Caco-2 (cell line): ENCODE measurements at places on chromosomes 11 and 22.

GRCh38 chr22:33415401-33415800, 357.2 kb upstream of the SYN3 start:
- DNase-seq, result no peak

GRCh38 chr22:35275580-35275979, 18.3 kb downstream of the HMGXB4 start:
- DNase-seq, result no peak

DNA sequence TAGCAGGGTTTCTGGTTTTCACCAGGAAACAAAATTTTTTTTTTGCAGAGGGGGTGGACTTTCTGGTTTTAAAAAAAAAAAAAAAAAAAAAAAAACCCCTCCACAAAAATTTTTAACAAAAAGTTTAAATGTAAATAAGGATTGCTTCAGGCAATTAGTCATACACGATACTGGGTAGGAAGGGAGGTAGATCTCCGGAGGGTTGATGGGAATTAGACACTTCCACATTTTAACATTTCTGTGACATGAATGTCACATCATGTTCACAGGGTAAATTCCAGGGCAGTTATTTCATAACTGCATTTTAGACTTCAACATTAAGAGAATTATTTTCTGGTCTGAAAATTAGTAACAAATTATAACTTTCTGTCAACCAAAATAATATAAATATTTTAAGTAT, 15.9 kb downstream of the NUP98 start:
- no peak for DNase-seq

DNA sequence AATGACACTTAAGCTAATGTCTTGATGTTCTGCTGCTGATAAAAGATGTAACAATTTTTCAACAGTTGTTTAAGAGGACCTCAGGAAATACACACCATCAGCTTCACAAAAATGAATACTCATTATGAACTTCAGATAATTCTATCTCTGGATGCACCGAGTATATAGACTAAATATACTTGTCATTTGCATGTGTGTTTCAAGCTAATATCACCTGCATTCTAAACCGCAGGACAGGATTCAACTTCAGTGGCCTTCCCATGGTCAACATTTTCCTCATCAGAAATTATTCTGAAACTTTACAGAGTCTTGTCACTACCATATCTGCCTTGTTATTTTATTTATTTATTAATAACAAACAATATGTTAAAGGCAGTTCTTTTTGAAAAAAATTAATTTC, 717.0 kb upstream of the CCDC179 start:
- DNase-seq, result no peak

DNA sequence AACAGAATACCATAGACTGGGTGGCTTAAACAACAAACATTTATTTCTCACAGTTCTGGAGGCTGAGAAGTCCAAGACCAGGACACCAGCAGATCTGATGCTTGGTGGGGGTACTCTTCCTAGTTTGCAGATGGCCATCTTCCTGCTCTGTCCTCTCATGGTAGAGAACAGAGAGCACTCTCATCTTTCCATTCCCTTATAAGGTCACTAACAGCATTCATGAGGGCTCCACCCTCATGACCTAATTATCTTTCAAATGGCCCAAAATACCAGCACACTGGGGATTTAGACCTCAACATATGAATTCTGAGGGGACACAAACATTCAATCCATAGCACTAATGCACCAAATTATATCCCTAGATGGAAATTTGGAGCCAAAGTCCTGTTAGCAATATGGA, 6.1 kb downstream of the STK33 start:
- DNase-seq, result no peak

- no peak for DNase-seq
Measured at GRCh38 chr22:49863931-49864330, 10.3 kb downstream of the ZBED4 start.

DNA sequence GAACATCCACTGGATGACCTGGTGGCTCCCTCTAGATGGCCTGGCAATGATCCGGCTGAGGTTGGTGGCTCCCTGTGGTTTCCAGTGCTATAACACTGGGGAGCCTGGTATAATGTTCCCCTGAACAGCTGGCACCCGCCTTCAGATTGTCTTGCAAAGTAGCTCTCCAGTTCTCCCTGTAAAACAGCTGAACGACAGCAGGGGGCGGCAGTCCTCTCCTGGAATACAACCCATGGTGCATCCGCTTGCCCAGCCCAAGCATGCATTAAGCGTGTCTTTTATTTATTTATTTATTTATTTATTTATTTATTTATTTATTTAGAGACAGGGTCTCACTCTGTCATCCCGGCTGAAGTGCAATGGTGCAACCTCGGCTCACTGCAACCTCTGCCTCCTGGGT, 258.9 kb downstream of the BUD13 start:
- DNase-seq, result peak; percentile 60

DNA sequence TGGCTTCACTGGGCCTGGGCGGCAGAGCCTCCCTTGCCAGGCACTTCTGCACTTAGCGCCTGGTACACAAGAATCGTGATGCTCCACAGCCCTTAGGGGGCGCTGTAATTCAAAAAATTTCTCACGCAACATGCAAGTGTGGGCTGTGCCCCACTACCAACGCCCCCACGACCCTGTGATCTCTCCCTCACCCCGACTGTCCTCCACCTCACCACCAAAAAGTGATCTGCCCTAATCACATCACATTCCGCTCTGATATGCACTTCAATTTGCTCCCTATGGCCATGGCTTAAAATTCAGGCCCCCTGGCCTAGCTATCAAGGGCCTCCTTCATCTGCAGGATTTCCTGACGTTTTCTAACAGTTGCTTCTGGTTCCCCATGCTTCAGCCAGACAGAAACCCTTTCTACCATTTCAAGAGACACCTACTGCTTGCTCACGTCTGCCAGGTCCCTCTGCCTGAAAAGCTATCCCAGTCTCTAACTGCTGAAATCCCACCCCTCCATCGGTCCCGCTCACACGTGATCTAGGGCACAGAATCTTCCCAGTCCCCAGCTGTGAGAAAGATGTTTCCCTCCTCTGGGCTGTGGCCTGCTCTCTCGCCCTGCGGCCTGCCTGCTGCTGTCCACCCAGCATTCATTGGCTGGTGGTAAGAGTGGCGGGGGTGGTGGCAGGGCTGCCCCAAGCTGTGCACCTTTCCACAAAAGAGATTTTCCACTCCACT, 27.9 kb upstream of the LRRC32 start:
- DNase-seq, result peak; percentile 32

- DNase-seq, result no peak
Measured at GRCh38 chr11:66076561-66076960, 6.5 kb downstream of the PACS1 start.

DNA sequence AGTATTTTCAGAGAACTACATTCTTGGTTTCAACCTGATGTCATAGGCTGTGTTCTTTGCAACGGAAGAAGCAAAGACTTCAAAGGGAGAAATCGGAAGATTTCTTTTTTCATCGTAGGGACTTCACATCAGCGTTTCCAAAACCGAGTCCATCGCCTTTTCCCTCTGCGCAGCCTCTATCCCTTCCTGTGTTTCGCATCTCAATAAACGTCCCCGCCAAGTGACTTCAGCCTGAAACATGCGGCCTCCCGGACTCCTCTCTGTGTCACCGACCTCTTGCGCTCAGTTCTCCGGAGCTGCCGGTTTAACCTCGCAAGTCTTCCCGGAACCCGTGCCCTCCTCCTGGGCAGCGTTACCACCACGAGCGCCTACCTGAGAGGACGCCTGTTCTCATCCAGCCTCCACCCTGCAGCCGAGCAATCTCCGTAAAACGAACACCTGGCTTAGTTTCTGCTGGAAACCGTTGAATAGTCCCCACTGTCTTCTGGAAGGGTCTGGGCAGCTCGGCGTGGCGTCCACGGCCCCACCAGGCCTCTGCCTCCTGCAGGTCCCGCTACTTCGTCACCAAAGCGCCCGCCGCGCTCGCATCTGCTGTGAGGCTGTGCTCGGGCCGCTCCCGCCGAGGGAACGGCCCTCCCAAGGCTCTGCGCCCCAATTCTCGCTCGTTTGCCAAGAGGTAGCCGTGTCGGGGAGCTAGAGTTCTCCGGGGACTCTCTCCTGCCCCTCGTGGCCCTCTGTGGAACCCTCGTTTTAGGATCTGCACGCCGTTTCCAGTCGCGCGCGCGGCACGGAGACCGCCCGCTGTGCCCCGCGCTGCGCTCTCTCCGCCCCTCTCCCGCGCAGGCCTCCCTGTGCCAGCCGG, at the start of gene GLB1L3:
Gene GLB1L3, plus strand, starts transcription at position 846 of the 862 bp plus-strand sequence. CDS start 362 bp downstream, outside the sequence.
- peak; percentile 60 for DNase-seq

GRCh38 chr11:1160231-1161101, 2.7 kb downstream of the MUC5AC start:
- peak; percentile 25 for DNase-seq

- no peak for DNase-seq
Measured at GRCh38 chr22:50018608-50019285, 6.2 kb upstream of the IL17REL start.

DNA sequence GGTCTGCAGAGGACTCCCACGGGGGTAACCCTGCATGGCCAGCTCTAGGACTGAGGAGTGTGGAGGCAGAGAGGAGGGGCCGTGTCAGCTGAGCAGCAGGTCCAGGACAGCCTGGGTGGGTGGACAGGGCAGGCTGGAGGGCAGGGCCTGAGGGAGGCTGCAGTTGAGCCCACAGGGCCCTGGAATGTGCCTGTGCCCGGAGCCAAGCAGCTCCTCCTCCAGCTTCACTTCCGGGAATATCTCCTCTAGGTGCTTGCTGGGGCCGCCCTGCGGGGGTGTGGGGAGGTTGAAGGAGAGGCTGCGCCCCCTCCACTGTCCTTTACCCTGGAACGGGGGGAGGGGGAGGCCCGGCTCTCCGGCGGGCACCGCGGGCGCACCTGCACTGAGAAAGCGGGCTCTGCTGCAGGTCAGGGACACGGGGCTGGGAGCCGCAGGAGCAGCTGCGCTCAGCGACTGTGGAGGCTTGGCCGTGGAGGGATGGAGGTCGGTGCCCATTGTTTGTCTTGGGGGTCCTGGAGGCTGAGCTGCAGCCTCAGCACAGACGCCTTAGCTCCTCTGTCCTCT, 1293.2 kb downstream of the BRD1 start:
- DNase-seq, result no peak

GRCh38 chr22:42376711-42377554, 55.3 kb downstream of the NFAM1 start:
- peak; percentile 32 for DNase-seq

- peak; percentile 4 for DNase-seq
Measured at GRCh38 chr11:120703358-120704152, 192.0 kb downstream of the GRIK4 start.

- no peak for DNase-seq
Measured at GRCh38 chr11:108084811-108085210, 36.6 kb upstream of the ACAT1 start.

GRCh38 chr11:105870516-105871113, 151.4 kb downstream of the MSANTD4 start:
- DNase-seq, result no peak

DNA sequence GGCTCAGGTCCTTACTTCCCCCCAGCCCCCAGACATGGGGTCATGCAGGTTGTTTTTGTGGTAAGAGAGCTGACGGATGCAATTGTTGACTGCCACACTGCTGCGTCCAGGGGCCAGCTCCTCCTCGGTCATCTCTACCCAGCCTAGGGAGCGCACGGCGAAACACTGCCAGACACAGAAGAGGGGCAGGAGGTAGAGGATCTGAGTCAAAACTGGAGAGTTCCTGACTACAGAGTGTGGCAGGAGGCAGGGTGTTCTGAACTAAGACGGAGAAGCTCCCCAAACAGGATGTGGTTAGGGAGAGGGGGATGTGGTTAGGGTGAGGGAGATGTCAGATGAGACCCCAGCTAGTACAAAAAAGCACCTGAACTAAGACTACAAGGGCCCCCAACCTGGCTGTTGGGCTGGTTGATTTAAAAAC, 12.3 kb downstream of the SMPD1 start:
- no peak for DNase-seq

DNA sequence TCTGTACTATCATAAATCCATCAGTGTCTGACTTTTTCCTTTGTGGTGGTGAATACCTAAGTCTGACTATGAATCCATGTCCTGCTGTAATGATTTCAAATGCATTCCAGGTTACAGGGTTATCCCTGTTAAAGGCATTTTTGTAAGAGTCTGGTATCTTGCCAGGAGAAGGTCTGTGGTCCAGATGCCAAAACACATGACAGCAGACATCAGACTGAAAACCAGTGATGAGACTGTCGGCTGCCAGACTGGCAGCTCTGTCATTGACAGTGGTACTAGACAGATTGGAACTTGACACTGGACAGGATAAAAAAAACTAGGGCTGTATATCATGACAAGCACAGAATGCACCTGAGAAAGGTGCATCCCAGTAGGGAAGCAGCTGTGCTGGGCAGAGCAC, 301.8 kb upstream of the FAT3 start:
- DNase-seq, result no peak

- no peak for DNase-seq
Measured at GRCh38 chr11:66922551-66922950, 35.6 kb downstream of the PC start.

DNA sequence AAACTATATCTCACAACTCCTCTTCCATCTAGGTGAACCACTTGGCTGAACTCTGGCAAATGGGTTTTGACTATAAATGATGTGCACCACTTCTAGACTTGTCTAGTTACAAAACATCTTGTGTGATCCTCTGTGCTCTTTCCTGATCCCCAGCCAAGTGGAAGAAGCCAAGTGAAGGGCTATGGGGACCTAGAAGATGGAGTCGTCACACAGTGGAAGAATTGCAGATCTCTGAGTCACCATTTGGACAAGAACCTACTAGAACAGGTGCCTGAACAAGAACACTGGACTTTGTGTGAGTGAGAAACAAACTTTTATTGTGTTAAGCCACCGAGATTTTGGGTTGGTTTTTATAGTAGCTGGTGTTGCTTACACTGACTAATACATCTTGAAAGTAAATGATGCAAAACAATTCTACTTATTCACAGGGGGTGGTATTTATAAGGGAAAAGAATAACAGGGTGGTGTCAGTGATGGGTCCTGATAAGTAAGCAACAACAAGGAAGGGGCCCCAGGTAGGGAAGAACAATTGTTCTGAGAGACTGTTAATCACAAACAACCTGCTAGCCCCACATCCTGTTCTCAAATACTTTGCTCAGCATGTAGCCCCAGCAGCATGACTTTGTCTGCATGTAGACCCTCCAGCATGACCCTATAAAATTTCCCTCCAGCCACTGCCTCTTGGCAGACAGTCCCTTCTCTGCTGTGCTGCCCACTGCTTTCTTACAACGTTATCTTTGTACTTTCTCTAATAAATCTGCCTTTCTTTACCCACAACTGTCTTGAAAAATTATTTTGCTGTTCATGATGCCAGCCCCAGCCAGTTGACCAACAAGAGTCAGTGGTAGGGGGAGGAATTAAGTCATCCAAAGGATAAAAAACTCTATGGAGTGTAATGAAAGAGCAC, 280.7 kb upstream of the PLET1 start:
- DNase-seq, result no peak

GRCh38 chr22:36887162-36887561, 26.3 kb upstream of the CSF2RB start:
- no peak for DNase-seq

DNA sequence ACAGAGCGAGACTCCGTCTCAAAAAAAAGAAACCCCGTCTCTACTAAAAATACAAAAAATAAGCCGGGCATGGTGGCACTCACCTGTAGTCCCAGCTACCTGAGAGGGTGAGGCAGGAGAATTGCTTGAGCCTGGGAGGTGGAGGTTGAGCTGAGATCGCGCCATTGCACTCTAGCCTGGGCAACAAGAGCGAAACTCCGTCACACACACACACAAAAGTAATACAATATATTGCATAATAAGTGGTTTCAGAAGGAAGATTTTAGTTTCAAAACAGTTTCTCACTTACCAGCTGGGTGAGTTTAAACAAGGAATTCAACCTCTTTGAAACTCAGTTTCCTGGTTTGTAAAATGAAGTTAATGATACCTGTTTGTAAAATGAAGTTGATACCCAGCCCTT, 32.7 kb upstream of the HTR3A start:
- no peak for DNase-seq

- DNase-seq, result no peak
Measured at GRCh38 chr11:110123003-110123402, 29.8 kb downstream of the ZC3H12C start.
